Stimulated activated CD8-positive, alpha-beta memory T cell treated with anti-CD3 and anti-CD28 coated beads, Interleukin-4, amount 100 ng/mL, for 24 hours (primary cell): ENCODE measurements at places on chromosomes 13 and 19.

DNA sequence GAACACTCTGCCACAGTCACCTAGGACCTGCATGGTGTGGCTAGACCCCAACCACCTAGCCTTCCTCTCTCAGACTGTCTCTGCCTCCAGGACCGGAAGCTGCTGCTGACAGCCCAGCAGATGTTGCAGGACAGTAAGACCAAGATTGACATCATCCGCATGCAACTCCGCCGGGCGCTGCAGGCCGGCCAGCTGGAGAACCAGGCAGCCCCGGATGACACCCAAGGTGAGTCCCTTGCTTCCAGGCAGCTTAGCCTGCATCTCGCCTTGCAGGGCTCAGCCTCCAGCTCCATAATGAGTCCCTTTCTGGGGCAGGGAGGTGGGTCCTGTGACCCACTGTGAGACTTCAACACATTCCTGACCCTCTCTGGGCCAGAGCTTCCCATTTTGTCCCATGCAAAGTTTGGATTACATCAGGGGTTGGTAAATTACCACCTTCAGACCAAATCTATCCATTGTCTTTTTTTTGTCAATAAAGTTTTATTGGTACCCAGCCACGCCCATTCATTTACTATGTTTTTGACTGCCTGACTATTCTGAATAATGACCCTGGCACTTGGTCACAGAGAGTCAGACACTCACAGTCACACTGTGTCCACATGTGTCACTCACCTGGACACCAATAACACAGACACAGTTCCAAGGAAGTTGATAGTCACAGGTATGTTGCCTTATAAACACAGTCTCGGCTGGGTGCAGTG lies 13.4 kb downstream of the PKN1 start:
- DNase-seq, result no peak

- DNase-seq, result no peak
Observed at GRCh38 chr19:15443838-15444237, 5.9 kb downstream of the WIZ start.

GRCh38 chr19:17796013-17796837 lies 1.3 kb downstream of the B3GNT3 start:
- DNase-seq, result no peak

DNA sequence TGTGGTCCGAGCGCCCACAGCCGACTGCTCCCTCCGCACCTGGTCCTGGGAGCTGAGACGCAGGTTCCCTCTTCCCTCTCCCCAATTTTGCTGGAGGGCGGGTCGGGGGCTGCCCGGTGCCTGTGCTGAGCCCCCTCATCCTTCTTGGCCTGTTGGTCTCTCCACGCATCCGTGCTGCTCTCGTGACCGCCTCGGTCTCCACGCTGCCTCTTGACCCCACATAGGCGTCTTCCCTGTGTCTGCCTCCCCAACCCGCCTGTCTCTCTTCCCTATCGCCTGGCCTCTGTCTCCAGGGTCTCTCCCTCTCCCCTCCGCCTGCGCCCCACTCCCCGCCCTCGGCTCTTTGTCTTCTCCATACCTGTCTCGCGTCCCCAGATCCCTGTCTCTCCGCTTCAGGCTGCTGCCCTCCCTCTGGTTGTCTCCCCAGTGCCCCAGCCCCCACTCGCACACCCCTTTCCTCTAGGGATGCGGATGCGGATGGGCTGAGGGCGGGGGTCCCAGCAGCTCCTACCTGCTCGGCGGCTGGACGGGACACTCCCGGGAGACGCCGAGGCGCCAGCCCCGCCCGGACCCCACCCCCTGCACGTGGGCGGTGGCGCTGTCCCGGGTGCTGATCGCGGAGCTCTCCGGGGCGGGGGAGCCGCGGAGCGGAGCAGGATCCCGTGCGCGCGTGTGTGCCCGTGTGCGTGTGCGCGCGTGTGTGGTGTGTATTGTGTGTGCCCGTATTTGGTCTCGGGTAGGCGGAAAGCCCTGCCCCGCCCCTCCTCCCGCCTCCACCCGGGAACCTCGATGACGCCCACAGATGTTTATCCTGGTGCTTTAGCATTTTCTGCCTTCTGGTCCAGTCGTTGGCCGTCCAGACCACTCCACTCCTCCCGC lies at the start of gene SYT5:
TSS of gene SYT5 (minus strand) at position 684 of the 879 bp plus-strand sequence. CDS start 1,248 bp downstream, outside the sequence.
- DNase-seq, result peak; percentile 44

DNA sequence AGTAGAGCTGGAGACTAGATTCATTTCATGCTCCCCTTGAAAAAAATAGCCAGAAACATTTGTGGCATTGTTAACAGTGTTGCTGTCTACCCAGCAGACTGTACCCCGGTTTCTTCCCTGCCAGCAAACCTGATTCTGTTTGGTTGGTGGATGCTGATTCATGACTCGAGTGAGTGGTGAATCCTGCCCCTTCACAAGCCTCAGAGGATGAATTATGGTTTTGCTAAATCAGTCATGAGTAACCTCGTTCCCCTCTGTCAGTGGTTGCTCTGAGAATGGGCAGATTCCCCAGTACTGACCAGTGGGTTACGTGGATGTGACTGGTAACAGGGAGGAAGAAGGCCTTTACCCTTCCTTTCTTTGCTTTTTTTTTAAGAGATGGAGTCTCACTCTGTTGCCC lies 10.1 kb downstream of the NLRP12 start:
- no peak for DNase-seq

DNA sequence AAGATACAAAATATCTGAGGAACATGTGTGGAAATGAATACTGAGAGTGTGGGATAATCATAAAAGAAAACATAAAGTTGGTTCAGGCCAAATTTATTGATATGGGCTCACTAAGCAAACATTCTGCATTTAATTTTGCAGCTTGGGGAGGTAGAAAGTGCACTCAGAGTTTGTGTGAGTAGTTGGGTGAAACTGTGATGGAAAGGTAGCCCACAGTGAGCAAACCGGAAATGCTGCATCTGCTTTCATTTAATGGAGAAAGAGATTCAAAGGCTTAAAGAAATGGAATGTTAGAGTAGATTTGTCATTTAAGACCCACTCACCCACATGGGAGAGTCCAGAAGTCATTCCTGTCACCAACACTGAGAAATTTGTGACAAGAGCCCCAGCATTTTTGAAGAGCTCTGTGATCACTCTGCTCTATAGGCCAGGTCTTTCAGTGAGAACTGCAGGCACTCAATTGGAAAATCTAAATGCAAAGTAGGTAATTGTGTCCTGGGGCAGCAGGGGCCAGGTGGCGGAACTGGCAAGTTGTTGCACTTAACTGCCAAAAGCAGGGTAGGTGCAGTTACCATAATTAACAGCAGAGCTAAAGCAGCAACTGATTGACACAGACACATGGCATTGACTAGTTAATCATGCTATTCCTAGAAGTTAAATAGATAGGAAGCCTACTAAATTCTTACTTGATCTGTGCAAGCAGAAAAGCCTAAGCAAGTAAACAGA lies 1228.3 kb upstream of the PCDH20 start:
- no peak for DNase-seq

GRCh38 chr19:12974301-12975220 lies 5.2 kb downstream of the DAND5 start:
- DNase-seq, result no peak

DNA sequence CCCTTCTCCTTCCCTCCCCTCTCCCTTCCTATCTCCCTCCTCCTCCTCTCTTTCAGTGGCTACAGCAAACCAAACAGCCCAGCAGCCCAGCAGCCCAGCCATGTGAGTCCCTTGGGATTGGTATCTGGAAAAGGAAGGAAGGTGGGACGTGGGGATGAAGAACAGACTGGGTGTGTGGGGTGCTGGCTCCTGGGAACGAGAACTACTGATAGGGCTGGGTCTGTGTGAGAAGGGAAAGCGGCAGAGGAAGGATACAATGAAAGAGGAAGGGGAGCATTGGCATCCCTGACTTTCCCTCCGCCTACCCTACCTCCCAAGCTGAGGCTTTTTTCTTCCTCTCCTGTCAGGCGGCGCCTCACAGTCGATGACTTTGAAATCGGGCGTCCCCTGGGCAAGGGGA lies 863 bp downstream of the AURKC start:
- no peak for DNase-seq

- DNase-seq, result no peak
Observed at GRCh38 chr13:109426690-109426990, 359.7 kb downstream of the IRS2 start.

DNA sequence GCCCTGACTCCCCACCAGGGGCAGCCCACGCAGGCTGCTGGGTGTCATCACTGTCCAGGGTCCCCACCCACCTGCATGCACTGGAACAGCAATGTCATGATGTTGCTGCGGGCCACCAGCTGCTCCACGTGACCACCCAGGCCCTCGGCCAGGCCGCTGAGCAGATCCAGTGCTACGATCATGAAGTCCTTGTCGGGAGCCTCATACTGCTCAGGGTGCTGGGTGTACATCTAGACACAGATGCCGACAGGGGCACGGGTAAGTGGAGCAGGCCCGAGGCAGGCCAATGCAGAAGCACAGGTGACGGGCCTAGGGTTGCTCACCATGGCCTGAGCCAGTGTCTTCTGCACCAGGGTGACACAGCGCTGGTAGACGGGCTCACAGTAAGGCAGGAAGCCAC lies 8.7 kb upstream of the FBXW9 start:
- DNase-seq, result no peak

GRCh38 chr19:31906111-31906871 lies 439.1 kb upstream of the ZNF507 start:
- DNase-seq, result no peak

GRCh38 chr19:45446295-45446694 lies 21.5 kb upstream of the FOSB start:
- no peak for DNase-seq

DNA sequence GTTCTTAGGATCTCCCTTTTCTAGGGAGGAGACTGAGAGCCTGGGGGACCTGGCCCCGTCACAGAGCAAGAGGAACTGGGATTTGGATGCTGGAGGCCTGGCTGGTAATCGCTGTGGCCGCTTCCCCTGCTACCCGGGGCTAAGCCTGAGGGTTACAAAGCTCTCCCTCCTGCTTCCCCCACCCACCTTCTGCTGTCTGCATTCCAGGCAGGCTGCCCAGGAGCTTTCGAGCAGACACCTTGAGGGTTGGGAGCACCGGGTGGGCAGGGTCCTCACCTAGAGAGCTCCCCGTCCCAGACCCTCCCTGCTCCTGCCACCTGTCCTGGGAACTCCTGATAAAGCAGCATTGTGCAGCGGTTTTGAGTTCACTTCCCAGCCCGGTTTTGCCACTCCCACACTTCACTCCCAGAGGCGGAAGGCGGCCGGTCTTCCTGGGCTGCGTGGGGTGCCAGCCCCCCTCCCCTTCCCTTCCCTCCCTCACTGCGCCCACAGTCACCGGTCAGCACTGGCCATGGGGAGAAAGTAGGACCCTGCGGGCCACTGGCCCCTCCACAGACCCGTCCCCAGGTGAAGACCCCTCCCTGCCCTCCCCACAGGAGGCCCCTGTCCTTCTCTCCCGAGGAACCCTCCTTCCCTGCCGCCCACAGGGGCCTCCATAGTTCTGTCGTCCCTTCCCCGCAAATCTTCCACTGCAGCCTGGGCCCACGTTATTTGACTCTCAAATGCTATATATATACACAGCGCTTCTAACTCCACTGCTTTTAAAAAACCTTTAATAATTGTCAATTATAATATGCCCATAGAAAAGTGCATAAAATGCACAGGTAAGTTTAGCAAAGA lies 8.1 kb downstream of the PAK4 start:
- DNase-seq, result no peak

DNA sequence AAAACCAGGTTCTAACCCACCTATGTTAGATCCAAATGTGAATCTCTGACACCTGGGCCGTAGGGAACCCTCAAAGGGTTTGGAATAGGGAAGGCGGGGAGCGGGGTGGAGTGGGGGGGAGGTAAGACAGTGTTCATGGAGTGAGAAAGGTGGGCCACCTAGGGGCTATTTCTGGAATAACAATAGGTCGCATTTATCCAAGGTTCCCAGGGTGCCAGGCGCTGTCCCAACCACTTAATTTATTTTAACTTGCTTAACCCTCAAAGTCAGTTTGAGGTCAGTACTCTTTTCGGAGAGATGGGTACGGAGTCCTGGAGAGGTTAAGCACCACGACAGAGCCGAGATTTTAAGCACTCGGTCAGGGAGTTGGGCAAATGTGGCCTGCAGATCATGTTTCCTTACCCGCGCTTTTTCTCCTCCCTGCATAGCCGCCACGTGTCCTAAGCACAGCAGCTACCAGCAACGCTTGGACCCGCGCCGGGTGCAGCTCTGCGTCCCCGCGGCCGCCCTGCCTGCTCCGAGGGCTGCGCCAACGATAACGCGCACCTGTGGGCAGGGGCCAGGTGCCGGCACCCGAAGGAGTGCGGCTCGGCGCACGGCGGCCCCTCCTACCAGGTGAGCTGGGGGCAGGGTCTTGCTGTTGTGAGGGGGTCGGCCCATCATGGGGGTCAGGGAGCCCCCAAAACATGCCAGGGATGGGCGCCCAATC lies 25.0 kb upstream of the FXYD3 start:
- no peak for DNase-seq
